Caudate nucleus (tissue), 63 donors: ENCODE measurements at places on chromosomes 7 and 10.

DNA sequence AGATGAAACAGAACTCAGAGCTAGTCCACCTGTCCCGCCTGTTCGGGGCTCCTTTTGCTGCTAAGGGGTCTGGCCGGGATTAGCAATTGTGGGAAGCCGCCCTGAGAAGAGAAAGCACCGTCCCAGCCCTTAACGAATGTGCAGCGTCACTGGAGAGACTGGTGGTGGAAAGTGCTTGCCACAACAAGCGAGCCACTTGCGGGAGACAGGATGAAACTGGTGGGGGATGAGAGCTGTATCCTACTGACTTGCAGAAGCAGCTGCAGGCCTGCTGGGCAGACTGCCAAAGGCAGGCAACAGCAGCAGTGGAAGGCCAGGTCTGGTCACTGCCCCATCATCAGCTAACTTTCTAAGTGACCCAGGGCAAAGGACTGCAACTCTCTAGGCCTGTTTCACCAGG, 95.4 kb downstream of the FAM53B start:
- DNase-seq = peak; percentile 55

DNA sequence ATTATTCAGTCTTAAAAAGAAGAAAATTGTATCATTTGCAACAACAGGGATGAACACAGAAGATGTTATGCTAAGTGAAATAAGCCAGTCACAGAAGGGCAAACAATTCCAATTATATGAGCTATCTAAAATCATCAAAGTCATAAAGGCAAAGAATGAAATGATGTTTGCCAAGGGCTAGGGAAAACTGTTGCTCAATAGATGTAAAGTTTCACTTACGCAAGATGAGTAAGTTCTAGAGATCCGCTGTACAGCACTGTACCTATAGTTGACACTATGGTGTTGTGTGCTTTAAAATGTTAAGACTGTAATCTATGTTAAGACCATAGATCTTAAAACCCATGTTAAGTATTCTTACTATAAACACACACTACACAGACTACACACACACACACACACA, 904.6 kb upstream of the LRRN3 start:
- DNase-seq = no peak

GRCh38 chr10:28939281-28940157, 262.2 kb downstream of the BAMBI start:
- no peak for DNase-seq

- DNase-seq = no peak
Observed at GRCh38 chr7:50664937-50665336, 99.7 kb upstream of the DDC start.

- no peak for DNase-seq
Observed at GRCh38 chr7:80725181-80725611, 86.8 kb downstream of the CD36 start.

GRCh38 chr10:3702056-3702546, 82.9 kb downstream of the KLF6 start:
- no peak for DNase-seq

- no peak for DNase-seq
Observed at GRCh38 chr7:132531562-132531961, 44.7 kb downstream of the PLXNA4 start.

DNA sequence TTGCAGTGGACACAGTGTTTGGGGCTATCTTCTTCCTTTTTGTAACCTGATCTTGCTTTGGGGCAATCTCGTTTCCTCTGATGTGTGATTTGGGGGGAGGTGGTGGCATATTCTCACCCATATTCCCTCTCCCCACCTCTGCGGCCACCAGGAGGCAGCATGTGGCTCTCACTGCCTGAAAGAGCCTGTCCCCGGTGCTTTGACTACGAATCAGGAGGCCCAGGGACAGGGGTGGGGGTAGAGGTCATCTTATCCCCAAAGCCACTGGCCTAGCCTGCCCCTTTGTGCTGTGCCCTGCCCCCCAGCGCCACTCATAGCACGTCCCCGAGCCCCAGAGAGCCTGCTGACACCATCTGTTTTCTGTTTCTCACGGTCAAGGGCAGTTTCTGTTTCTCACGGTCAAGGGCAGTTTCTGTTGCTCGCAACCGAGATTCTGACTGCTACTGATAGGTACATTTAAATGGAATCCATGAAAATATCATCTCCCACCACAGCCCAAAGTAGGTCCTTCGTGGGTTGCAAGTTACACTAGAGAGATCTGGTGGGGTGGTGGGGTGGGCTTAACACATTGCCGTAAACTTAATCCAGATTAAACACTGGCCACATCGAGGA, 28.2 kb downstream of the PHYH start:
- DNase-seq = no peak

DNA sequence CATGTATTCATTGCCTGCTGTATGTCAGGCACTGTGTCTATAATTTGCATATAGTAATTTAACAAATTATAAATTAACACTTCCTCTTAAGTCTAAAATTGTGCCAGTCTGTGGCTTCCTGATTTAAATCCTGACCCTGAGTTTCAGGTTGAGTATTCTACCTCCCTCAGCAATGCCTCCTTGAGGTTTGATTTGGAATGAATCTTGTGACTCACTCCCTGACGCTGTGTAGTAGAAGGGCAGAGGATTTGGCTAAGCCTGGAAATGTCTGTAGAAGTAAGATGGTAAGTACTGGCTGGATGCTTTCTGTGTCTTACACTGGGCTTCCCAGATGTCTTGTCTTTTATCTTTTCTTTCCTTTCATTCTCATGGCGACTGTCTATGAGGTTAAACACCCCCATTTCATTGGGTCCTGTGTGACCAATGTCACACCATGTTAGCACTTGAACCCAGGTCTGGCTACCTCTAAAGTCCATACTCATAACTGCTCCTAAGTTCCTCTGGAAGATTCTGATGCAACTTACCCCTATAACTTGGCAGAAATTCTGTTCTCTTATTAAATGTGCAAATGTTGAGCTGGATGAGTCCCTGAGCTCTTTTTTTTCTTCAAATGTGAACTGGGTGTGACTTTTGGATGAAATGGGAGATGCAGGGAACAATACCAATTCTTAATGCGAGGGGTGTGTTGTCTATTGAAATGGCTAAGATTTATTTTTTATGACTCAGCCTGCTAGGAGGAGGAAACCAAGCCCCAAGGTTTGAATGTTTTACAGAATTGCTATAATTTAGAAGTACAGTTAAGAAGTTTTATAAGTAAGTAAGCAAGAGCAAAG, 48.5 kb downstream of the PLCE1 start:
- DNase-seq = no peak

- no peak for DNase-seq
Observed at GRCh38 chr7:102407910-102408309, 11.7 kb downstream of the PRKRIP1 start.

- DNase-seq = no peak
Observed at GRCh38 chr10:55550236-55550635, 749.2 kb upstream of the PCDH15 start.

GRCh38 chr7:135206941-135207391, 4.4 kb downstream of the WDR91 start:
- no peak for DNase-seq

- no peak for DNase-seq
Observed at GRCh38 chr7:3897430-3898372, 596.6 kb downstream of the SDK1 start.

GRCh38 chr10:124449170-124450011, 444 bp downstream of the NKX1-2 start:
- no peak for DNase-seq

GRCh38 chr10:43978091-43978490, 329.4 kb upstream of the ZNF32 start:
- no peak for DNase-seq

GRCh38 chr7:11540271-11540761, 291.7 kb downstream of the THSD7A start:
- DNase-seq = no peak

DNA sequence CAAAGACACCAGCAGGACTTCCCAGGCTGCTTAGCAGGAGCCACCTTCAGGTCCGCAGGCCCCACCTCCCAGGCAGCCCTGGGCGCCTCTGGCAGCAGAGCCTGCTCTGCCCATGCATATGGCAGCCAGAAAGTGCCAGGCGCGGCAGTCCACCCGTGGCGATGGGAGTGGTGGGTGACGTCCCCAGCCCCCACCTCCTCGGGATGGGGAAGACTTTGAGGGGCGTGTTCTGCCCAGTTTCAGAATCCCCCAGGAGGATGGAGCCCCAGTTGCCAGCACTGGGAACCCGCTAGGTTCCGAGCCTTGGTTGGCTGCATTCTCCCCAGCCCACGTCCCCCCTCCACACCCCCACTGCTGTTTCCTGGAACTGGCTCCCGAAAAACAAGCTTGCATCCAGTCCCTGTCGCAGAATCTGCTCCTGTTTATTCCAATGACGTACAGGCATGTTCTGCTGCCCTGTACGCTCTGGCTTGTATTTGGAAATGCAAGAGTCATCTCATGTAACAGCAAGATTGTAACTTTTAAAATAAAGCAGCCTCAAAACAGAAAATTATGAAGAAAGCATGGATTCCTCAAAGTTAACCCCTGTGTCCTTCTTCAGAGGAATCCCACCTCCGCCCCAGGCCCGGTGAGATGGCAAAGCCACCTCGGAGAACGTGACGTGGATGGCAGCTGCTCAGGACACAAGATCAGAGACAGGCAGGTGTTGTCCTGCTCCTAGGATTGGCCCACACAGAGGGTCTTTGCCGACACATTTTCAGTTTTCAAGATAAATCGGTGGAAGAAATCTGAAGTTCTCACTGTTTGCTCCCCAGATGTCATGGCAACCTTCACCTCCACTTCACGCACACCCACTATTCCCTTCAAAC, 87.8 kb upstream of the PPP2R2D start:
- no peak for DNase-seq

GRCh38 chr7:141071855-141072547, 1.9 kb upstream of the TMEM178B start:
- peak; percentile 19 for DNase-seq

DNA sequence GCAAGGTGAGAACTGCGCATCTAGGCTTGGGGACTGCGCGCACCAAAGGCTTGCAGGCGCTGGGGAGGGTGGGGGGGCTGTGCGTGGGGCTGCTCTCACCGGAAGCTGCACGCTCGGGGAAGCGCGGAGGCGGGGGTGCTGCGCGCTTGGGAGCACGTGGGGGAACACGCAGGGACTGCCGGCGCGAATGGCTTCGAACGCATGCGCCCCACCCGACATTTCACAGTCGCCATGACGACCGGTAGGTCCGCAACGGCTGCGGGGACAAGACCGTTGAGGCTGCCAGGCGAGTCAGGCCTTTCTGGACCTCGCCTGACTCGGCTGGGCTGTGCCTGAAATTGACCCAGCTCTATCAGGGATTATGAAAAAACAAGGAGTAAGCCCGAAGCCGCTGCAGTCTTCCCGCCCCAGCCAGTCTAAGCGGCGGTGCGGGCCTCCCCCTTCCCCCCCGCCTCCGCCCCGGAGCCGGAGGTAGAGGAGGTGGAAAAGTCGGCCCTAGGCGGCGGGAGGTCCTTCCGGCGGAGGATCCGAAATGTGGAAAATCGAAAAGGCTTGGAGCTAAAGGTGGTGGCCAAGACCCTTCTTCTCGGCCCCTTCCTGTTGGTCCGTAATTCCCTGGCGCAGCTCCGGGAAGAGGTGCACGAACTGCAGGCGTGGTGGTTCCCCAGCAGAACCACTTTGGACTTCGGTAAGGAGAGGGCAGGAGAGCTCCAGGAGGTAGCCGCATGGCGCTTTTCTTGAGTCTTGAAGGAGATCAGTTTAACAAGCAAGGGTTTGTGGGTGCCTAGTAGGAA, 34.9 kb upstream of the STEAP1 start:
- peak; percentile 70 for DNase-seq

DNA sequence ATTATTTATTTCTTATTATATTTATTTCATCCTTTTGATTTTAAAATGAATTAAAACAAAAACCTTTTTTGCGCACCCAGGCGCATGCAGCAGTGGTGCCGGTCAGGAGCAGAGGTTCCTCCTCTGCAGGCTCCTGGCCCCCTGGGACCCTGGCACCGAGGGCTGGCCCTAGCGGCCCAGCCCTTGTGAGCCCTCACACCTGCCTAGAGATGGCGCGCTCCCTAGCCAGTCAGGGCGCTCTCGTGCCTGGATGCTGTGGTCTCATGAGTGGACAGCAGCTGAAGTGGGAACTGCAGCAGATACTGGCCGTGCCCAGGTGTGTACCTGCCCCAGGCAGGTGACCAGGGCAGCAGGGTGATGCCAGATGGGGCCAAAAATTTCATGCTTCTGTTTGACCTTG, 13.8 kb downstream of the RET start:
- DNase-seq = no peak

- no peak for DNase-seq
Observed at GRCh38 chr7:112721366-112721765, 68.8 kb downstream of the TMEM168 start.

- DNase-seq = no peak
Observed at GRCh38 chr7:132932296-132933071, 149.4 kb downstream of the CHCHD3 start.

GRCh38 chr10:116744163-116744753, 1.9 kb upstream of the HSPA12A start:
- DNase-seq = no peak

- no peak for DNase-seq
Observed at GRCh38 chr7:134777470-134777869, 2.0 kb upstream of the CALD1 start.

DNA sequence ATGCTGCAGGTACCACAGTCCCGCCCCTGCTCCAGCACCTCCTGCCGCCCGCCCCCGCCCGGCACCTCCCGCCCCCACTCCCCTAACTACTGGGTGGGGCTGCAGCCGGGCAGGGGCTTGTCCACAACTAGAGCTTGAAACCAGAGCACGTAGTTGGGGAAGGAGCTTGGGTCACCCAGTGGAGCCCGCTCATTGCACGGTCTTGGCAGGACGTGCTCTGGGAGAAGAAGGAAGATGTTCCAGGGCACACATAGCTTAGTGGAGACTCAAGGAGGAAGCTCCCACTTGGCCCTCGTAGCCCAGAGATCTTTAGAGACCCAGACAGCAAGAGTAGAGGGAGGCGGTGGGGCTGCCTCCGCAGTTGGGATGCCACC, 692 bp downstream of the IGFBP1 start:
- no peak for DNase-seq

DNA sequence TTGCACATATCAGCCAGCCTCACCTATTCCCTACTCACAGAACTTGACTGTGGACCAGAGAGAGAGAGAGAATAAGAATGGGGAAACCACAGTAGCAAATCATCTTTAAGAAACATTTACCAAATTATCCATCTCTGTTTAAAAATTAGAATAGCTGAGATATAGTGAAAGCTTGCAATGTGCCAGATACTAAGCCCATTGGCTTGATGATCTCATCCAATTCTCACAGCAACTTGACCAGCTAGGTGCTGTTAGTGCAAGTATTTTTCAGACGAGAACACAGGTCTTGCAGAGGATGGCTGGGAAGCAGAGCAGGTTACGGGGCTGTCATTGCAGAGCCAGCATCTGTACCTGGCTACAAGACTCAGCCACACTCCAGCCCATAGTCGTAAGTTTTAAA, 50.9 kb downstream of the KLF6 start:
- DNase-seq = no peak

DNA sequence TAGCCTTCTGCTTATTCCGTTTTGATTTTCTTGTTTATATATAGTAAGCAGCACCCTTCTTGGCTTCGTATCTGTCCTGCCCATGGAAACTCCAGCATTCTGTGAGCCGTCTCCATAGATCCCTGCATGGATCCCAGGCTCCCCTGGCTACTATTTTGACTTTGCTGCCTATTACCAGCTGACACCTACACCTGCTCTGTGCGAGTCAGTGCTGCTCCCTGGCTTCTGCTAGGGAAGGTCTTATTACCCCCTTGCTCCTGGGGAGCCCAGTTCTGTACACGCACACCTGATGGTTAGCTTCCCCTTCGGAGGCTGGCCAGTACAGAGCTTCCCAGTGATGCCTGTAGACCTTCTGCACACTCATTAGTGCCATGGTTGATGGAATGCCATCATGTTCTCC, 35.4 kb downstream of the NACAD start:
- DNase-seq = no peak
